KBM-7 (cell line): ENCODE measurements at places on chromosomes 5 and 9.

DNA sequence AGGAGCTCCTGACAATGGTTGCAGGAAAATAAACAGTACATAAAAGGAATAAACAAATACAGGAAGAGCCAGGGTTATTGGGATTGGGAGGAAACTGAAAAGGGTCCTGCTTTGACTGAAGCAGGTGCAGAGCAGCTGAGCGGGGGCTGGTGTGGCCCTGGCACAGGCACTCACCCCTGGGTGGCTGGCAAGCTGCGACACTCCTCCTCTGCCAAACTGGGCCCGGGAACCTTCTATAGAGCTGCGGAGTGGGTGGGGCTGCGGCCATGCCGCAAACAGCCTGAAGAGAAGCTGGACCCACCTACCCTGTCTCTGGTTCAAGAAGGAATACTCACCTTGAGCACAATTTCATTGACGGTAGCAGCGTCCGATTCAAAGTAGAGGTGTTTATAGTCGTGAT is 182.5 kb downstream of the GAPVD1 start:
- no peak for DNase-seq

GRCh38 chr5:93304456-93305250 is 276.4 kb downstream of the NR2F1-AS1 start:
- no peak for DNase-seq

GRCh38 chr9:110443146-110443865 is 105.6 kb upstream of the TXNDC8 start:
- no peak for DNase-seq

GRCh38 chr5:171700318-171700912 is 85.2 kb upstream of the SMIM23 start:
- DNase-seq = no peak

GRCh38 chr5:59317774-59318205 is 575.7 kb downstream of the PDE4D start:
- DNase-seq = peak; percentile 40

GRCh38 chr5:146516151-146516475 is at the start of gene GPR151:
TSS of gene GPR151 (minus strand) at chr5:146516190. CDS start at chr5:146516113, 77 bp downstream.
- peak; percentile 42 for DNase-seq

DNA sequence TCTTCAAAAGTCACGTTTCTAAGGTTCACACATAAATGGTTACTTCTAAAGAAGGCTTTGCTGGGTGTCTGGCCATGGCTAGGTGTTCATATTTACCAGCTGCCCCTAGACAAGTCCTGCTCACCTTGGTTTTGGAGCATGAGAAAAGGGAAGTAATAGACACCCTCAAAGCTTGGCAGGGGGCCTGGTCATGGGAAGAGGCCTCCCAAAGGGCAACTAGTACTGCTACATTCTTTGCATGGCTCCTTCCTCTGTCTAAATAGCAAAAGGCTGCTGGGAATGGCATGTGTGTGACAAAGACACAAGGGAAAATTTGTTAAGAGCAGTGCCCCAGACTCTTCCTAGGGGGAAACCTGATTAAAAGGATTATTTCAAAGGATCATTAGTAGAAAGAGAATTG is 93.4 kb downstream of the NRG2 start:
- no peak for DNase-seq

DNA sequence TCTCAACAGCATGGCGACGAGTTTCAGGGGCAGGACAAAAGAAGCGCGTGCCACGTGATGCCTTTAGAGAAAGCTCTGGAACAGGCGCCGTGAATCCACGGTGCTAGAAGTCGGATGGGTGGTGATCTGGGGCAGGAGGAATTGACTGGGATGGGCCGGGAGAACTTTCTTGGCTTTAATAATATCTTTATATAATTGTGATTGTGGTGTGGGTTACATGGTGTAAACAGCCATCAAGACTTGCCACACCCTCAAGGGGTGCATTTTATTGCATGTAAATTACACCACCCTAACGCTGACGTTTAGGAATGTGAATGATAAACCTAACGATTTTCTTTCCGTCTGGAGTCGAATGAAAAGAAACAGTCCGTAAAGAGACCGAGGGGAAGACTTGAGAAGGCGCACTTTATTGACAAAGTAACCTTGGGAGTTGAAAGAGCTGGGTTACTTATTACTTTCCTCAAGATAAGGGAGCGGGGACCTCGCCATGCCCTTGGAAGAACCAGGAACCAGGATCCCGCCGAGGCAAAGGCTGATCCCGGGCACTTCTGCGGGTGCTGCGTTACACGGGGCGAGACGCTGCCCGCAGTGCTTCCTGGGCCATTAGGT is 8.5 kb downstream of the NRARP start:
- no peak for DNase-seq

- no peak for DNase-seq
Measured at GRCh38 chr9:18707489-18708205, 233.7 kb downstream of the ADAMTSL1 start.

GRCh38 chr9:20403346-20403745 is 219.0 kb downstream of the MLLT3 start:
- no peak for DNase-seq

GRCh38 chr5:14364096-14364495 is 217.5 kb upstream of the OTULINL start:
- DNase-seq = peak; percentile 35

DNA sequence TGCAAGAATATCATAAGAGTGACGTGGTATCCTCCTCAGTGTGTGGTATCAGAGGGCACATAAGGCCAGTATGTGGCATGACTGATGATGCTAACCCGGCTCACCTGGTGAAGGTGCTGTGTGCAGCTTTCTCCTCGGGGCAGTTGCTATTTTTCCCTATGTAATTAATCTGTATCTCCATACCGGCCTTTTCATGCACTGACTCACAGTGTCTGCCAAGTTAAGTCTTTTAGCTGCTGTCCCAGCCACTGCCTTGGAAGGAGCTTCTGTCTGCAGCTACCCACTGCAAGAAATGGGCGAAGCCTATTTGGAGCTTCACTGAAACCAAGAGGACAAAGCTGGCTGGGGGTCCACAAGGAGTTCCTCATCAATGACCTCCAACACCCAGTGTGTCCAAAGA is 46.0 kb downstream of the NXNL2 start:
- no peak for DNase-seq

DNA sequence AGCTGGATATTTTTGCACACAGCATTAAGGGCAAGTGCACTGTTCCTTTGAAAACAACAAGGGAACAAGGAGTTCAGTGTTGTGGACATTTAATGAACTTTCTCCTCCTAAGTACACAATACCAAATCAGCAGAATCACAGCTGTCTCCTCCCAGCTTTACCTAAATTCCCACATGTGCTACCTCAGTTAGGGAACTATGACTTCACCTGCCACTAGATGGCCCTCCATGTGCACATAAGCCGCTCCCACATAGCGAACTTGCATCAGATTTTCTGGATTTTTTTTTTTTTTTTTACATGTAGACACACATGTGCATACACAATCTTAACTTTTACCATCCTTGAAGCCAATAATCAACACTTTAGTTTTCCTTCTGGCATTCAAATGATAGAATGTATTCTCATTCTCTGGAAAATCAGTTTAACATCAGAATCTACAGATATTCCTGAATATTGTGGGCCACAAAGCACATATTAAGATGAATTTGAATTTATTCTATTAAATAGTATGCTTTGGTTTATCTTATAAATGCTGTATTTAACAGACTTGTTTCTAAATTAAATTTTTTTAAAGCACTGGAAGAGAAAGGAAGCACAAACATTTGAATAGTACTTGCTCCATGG is 123.6 kb downstream of the PALM2AKAP2 start:
- DNase-seq = peak; percentile 76

GRCh38 chr9:5869315-5870019 is 21.2 kb upstream of the MLANA start:
- peak; percentile 48 for DNase-seq

DNA sequence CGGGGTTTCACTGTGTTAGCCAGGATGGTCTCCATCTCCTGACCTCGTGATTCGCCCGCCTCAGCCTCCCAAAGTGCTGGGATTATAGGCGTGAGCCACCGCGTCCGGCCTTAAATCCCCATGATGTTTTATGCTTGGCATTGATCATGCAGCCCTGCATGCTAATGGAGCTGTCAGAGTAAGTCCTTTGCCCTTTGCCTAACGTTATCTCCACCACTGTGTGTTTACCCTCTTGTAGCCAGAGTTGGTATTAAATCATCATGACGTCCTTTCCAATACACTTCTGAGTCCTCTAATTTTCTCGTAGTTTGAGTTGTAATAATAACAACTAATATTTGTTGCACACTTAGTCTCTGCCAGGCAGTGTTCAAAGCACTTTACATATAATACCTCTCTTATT is 57.2 kb upstream of the ZFAND5 start:
- no peak for DNase-seq

DNA sequence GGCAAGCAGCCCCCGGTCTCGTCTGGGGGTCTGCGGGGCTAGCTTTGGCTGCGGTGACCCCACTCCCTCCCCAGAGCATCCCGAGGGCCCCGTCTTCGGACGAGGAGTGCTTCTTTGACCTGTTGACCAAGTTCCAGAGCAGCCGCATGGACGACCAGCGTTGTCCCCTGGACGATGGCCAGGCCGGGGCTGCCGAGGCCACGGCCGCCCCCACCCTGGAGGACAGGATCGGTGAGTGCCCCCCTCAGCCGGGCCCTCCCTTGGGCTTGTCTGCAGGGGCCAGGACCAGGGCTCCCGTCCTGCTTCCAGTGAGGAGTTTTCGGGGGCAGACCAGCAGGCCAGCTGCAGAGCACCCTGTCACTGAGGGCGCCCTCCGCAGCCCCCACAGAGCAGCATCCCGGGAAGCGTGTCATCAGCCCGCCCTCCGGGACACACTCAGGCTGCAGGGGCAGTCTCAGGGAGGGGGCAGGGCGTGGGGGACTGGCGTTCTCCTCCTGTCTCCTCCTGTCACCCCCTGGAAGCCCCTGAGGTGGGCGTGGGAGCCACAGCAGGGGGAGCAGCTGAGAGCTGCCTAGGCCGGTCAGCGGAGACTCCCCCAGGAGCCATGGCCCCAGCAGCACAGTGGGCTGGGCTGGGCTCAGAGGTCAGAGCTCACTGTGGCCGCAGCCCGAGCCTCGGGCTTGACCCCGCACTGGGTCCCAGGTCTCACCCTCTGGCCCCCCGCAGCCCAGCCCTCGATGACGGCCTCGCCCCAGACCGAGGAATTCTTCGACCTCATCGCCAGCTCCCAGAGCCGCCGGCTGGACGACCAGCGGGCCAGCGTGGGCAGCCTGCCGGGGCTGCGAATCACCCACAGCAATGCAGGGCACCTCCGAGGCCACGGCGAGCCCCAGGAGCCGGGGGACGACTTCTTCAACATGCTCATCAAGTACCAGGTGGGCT is 7.7 kb downstream of the DNLZ start:
- no peak for DNase-seq
